ENCODE measurements at places on chromosomes 3 and 15.

DNA sequence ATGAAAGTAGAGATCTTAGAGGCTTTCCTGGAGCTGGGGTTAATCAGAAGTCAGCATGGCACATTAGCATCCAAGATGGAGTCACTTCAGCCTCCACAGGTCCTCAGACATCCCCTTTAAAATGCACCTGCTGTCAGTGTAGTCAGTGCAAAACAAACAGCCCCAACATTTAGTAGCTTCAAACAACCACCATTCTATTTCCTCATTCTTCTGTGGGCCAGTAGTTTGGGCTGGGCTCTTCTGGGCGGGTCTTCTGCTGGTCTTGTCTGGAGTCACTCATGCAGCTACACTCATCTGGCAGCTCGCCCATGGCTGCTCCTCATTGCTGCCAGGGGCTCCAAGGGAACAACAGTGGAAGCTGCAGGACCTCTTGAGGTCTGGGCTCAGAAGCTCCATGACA, 99.9 kb downstream of the TLE3 start:
- peak; percentile 52 for DNase-seq

- DNase-seq, result peak; percentile 70
Measured at GRCh38 chr3:170128259-170128976, 53.1 kb downstream of the PHC3 start.

DNA sequence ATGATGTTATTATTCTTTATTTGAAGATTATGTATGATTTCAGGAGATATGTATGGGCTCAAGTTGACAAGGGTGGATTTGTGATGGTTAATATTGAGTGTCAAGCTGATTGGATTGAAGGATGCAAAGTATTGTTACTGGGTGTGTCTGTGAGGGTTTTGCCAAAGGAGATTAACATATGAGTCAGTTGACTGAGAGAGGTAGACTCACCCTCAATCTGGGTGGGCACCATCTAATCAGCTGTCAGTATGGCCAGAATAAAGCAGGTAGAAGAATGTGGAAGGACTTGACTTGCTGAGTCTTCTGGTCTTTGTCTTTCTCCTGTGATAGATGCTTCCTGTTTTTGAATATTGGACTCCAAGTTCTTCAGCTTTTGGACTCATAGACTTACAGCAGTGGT, 973.7 kb downstream of the MCTP2 start:
- no peak for DNase-seq

DNA sequence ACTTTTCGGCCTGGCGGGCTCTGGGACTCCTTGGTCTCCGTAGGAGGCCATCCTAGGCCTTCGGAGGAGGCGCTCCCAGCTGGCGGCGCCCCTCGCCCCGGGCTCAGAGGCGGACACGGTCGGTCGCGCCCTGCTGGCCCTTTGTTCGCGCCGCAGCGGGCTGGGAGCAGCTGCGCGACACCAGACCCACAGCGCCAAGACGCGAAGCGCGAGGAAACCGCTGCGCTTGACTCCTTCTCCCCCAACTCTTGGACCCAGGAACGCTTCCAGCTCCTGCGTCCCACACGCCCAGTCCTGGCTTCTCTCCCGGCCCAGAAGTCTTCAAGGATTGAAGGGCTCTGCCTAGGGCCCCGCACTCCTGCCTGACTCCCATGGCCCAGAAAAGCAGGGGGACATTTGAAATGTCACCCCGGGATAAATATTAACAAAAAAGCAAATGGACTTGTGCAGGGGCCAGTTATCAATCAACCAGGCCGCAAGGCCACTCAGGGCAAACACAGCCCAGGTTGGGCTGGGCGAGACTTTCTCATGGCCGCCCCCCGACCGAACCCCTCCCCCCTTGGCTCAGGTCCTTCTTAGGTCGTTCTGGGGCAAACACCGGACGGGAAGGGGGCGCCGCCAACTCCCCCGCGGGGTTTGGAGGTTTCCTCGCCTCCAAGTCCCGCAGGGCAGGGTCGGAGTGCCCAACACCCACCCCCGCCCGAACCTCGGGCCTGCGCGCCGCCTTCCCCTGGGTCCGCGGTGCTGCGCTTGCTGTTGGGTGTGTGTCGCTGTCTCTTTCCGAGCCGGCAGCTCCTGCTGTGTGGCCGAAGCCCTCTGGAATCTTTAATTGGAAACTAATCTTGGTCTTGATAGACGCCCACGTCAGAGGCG, 5.1 kb downstream of the ONECUT1 start:
- no peak for DNase-seq

GRCh38 chr3:134374105-134374790, at the start of gene AMOTL2:
TSS of gene AMOTL2 (minus strand) at chr3:134374447. CDS start at chr3:134371433, 3,014 bp downstream.
- no peak for DNase-seq

GRCh38 chr15:49843725-49844124, 222.9 kb downstream of the DTWD1 start:
- DNase-seq, result no peak

Measured in B cell (primary cell).